Neural crest cell (in vitro differentiated cells): ENCODE measurements at places on chromosomes 1 and 21. TPM values are rescaled to one million over a fixed set of nuclear protein-coding genes. Genes with fewer than 3 reads are reported as not detected.

S100A7A gene
- total RNA-seq, result not detected in 2 replicates

ZNF683 gene
- total RNA-seq, result not detected in 2 replicates

GNAT2 gene
- not detected in 2 replicates for total RNA-seq

GRCh38 chr1:18883636-18884418 lies 18.5 kb downstream of the ALDH4A1 start:
- DNase-seq, result peak; percentile 81

DNA sequence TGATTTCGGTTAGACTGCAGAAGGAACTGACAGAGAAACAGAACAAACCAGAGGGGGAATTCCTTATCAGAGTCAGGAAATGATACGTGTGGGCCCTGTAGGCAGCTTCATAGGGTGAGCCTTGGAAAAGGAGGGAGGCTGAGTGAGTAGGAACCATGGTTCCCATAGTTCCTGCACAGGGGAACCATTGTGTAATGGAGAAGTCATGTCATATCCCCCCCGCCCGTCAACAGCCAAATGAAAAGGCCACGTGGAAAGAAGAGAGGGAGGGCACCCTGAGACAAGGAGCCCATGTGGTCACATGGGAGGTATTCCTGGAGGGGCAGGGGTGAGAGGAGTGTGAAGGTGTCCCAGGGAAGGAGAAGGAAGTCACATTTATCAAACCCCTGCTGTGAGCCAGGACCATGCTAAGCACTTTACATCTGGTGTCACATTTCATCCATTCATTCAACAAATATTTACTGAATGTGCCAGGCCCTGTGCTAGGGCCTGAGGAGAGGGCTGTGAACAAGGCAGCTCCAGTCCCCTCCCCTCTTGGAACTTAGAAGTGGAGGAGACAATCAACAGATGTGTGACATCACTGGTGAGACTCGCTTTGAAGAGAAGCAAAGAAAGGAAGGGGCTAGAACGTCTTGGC lies 15.7 kb upstream of the FGR start:
- no peak for DNase-seq

FCER1G gene
- total RNA-seq, result 0.93 and 1.6 TPM in 2 replicates

GRCh38 chr1:50108497-50109059 lies at the start of gene ELAVL4:
Gene ELAVL4, plus strand, starts transcription at chr1:50108920. Its CDS starts 270 bp downstream, at chr1:50109190.
- DNase-seq, result no peak

GRCh38 chr1:218444588-218444987 lies 99.5 kb downstream of the TGFB2 start:
- DNase-seq, result no peak

DNA sequence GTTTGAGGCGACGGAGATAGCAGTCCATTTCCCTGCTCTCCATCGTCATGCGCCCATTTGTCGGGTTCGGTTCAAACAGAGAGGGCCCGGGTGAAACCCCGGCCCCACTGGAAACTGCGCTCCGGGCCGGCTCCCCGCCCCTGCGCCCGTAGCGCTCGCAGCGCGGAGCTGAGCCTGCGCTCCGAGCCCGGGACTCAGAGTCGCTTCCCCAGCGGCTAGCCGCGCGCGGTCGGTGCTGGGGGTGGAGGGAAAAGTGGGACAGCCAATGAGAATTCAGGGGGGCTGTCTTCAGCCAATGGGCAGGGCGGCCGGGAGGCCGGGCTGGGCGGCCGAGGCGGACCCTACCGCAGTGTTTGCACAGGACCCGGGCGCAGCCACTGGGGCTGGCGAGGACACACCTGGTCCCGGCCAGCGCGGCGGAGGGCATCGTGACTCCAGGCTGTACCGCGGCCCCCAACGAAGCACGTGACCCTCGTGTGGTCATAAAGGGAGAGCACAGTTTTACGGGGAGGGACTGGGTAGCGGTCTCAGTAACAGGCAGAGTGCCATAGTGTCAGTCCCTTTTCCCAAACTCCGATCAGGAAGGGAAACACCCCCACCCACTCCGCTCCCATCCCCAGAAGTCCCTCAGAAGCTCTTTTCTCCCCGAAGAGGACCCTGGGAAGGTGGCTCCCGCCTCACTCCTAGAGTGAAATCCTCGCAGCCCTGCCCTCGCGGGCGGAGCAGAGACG lies at the start of gene INKA2:
TSS of gene INKA2 (minus strand) at position 202 of the 731 bp plus-strand sequence. CDS start at position 49, 153 bp downstream.
- peak; percentile 70 for DNase-seq

- no peak for DNase-seq
These were observed 55.0 kb downstream of the SLX9 start for GRCh38 chr21:44994695-44995342.

- no peak for DNase-seq
These were observed 492 bp upstream of the PGM1 start for GRCh38 chr1:63592536-63593302.

FNDC5 gene
- total RNA-seq, result 26.8 and 28.7 TPM in 2 replicates

DNA sequence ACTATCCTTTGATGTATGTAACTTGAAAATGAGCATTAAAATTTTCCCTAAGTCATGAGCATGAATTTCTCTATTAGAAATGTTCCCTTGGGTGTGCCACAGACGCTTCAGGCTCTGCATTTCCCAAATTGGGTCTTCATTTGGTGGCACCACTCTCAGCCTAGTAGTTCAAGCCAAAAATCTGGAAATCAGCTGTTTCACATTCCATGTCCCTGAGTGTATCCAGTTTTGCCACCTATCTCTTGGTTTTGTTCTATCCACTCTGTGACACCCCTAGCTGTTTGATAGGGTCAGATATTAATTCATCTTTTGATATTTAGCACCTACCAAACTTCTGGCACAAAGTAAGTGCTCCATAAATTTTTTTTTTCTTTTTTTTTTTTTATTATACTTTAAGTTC lies 89.5 kb upstream of the DPH5 start:
- no peak for DNase-seq

GRCh38 chr1:153081736-153082135 lies 10.3 kb upstream of the SPRR2B start:
- DNase-seq, result no peak

DNA sequence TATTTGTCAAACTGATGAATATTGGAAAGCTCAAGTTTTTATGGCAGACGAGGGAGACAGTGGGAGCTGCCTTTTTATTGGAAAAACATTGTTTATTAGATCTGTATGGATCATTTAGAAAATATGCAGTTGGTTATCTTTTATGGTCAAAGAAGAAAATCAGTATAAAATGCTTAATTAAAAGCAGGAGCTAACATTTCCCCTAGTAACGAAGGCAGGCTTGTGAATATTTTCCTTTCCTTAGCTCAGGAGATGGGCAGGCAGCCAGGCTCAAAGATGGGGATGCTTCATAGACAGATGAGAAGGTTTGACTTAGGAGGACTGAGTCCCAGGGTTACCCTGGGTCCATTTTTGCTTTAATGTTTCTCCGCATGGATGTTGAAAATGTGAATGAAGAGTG lies 26.0 kb downstream of the ROR1 start:
- no peak for DNase-seq

DNA sequence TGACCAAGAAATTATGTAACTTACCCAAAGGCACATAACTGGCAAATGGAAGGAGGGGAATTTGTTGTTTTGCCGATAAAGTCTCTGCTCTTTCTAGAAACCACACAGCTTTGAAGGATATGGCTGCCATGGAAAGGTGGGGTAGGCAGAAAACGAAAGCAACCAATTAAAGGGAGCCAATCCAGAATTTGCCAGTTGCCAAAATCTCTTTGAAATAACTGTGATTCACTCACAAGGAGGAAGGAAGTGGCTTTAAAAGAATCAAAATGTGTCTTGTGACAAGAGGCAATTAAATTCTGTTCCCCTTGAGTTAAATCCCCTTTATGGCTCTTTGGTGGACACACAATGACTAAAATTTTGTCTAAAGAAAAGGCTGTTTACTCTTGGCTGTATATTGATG lies 61.2 kb upstream of the CCDC190 start:
- no peak for DNase-seq

DNA sequence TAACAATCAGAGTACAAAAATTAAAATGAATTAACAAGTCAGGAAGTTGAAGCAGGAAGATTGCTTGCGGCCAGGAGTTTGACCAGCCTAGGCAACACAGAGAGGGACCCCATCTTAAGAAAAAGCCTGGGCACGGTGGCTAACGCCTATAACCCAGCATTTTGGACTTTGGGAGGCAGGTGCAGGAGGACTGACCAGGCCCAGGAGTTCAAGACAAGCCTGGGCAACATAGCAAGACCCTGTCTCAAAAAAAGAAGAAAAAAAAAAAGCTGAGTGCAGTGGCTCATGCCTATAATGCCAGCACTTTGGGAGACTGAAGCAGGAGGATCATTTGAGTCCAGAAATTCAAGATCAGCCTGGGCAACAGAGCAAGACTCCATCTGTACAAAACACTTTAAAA lies 38.5 kb downstream of the TESK2 start:
- DNase-seq, result no peak

GRCh38 chr1:14994841-14995437 lies 158.6 kb upstream of the TMEM51 start:
- DNase-seq, result no peak

DNA sequence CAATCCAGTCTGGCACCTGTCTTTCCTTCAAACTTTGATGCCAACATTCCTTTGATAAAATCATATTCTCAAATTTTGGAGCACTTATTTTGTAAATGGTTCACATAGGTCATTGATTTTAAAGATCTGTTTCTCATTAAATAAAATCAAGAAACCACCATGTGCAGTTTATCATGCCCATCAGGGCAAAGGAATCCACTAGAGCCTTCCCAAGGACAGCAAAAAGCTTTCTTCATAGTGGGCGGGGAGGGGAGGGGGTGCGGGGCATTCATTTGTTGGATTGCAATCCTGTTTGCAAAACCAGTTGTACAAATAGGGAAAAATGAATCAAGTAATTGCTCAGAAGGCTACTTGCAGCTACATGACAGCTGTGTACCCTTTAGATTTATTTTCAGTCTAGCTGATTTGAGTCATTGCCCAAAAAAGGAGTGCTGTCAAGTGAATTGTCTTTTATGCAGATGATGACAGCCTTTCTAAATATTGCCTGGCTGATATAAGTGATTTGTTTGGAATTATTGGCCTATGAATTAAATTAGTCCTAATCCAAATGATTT lies 23.0 kb downstream of the LRRC8B start:
- DNase-seq, result no peak

CCDC181 gene
- total RNA-seq, result 7.5 TPM in 2 replicates

DNA sequence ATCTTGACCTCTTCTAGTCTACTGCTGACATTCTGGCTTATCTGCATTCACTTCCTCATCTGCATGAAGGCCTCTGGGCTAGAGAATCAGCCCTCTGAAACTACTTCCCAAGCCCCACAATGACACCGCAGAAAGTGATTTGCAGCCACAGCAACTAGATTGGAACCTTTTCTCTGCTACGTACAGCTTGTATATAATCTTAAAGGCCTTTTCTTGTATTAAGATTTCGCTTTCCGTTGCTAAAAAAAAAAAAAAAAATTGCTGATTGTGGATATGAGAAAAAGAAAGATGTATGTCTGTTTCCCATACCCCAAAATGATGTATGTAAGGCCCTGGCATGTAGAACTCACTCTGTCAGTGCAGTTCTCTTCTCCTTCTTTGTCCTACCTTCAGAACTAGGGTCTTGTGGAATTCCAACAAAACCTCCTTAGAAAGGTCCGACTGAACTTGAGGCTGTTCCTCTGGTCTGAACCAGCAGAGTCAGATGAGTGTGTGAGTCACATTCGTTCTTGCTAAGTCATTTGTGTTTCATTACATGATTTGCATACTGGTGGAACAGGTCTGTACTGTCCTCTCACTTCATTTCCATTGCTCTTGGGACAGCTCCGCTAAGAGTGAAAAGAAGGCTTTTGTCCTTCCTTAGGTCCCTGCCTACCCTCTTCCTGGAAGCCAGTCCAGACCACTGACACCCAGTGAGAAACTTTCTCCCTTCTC lies 62.7 kb downstream of the PLPP3 start:
- DNase-seq, result no peak

- DNase-seq, result no peak
These were observed 3.6 kb upstream of the HENMT1 start for GRCh38 chr1:108664481-108664880.

DNA sequence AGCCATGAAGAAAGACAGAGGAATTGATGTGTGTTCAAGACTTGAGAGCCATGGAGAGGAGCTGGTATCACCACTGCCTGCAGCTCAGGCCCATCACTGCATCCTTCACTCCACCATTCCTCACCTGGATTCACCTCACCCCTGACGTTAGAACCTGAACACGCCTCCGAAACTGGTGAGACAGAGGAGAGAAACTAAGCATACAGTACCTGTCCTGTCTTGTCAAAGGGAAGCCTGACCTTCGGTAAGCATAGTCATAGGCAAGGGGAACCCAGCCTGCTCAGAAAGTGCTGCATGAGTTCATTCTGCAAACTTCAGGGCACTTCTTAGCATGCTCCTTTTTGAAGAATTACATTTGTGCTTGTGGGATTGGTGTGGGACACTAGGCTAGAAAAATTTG lies 425.8 kb downstream of the DSCAM start:
- DNase-seq, result no peak

RAVER2 gene
- 27.5 and 27.8 TPM in 2 replicates for total RNA-seq

- DNase-seq, result no peak
These were observed 53.6 kb upstream of the LAX1 start for GRCh38 chr1:203711251-203712007.
